Fibroblast of the aortic adventitia (primary cell): ENCODE measurements at places on chromosomes 7 and 10. TPM values are rescaled to one million over a fixed set of nuclear protein-coding genes. Genes with fewer than 3 reads are reported as not detected.
A peak's percentile ranks its signal among the peaks of the same experiment; 100 is the strongest.

TDRD1 gene
- total RNA-seq, result 0.25 and 0.45 TPM in 2 replicates

HABP2 gene
- not detected in 2 replicates for total RNA-seq

CTAGE8 gene
- 6.2 TPM in 1 of 2 replicates, not detected in the other for total RNA-seq

DNA sequence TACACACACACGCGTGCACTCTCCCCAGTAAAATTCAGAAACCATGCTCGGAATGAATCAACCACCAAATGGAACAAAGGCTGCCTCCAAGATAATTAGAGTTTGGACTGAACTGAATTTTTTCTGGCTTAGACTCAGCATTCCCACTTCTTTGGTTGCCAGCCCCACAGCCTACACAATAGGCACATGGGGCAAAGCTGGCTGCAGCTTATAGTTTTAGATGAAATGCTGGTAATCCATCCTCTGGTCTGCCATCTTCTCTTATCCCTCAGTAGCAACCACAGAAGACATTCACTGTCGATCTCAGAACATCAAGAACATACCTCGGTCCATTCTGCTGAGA is 44.2 kb downstream of the PDE1C start:
- no peak for DNase-seq

GRCh38 chr7:68627247-68627864 is 970.9 kb upstream of the AUTS2 start:
- DNase-seq, result no peak

DNA sequence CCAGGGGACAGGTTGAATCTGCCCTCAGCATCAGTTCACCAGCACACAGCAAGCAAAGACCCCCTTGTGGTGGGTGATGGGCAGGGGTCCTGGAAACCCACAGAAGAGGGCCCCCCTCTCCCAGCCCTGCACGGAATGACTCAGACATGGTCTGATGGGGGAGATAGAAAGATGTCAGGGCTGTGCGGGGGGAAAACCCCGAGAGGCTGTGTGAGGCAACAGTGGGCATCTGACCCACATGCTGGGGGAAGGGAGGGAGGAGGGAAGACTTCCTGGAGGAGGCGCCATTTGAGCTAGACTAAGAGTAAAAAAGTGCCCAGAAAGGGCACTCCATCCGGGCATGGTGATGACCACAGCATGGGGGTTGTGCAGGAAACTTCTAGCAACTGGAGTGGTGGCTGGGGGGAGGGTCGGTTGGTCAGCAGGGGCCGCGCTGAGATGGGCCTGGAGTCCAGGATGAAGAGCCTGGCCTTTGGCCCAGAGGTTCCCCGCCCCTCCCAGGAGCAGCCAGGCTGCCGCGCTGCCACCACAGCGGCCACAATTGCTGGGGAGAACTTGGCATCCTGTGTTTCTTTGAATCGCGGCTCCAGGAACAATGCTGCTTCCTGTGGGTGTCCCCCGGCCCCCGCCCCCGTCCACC is 2.5 kb downstream of the LFNG start:
- DNase-seq, result no peak

GRCh38 chr10:26698909-26699308 is 1.4 kb downstream of the PDSS1 start:
- DNase-seq, result no peak

- peak; percentile 70 for DNase-seq
Observed at GRCh38 chr10:62037166-62037831, 135.8 kb downstream of the ARID5B start.

- DNase-seq, result peak; percentile 70
Observed at GRCh38 chr10:116287906-116288501, 15.0 kb upstream of the GFRA1 start.

GRCh38 chr7:69564454-69565417 is 33.5 kb upstream of the AUTS2 start:
- DNase-seq, result peak; percentile 35
